ENCODE measurements at places on chromosomes 11 and 22.
A peak's percentile ranks its signal among the peaks of the same experiment; 100 is the strongest.

DNA sequence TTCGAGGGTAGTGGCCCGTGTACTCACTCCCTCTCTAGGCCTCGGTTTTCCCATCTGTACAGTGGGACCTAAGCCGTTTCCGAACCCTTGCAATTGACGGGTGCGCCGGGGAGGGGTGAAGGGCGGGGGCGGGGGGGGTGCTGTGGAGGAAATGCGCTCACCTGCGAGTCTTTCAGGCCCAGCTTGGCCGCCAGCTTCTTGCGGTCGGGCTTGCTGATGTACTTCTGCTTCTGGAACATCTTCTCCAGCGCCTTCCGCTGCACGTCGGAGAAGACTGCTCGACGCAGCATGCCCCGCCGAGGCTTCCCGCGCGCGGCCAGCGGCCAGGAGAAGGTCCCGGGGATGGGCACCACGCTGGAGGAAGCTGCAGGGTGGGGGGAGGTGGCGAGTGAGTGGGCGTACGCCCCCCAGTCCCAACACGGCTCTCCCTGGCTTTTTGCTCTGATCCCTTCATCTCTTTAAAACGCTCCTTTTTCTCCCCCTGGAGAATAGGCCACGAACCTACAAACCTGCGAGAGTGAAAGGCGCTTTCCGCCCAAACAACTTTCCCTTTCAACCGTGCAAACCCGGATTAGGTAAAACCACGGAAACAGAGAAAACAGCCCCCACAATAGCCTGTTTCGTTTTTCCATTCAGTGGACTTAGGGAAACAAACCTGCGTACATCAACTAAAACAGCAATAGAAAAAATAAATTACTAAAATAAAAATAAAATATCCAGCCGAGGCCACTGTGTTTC is 3.2 kb downstream of the DBX1 start:
- peak; percentile 64 for DNase-seq

GRCh38 chr22:45531441-45532234 is 29.0 kb downstream of the FBLN1 start:
- peak; percentile 1 for DNase-seq

DNA sequence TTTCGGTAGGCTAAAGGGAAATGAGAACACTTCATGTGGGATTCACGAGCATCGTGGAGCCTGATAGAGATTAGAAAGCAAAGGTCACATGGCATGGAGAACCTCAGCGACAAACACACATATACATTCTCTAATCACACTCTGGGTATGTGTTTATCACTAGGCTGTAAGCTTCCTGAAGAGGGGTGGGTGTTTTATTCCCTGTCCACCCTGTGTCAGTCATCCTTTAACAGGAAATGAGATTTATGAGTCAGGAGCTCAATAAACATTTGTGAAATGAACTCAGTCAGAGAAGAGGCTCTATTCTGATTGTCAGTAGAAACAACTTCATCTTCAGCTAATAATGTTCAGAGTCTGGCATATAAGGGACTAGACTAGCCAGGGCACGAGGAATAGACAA is 71.7 kb upstream of the EIF3M start:
- no peak for DNase-seq

GRCh38 chr11:68053117-68053516 is 14.3 kb downstream of the TCIRG1 start:
- DNase-seq: no peak
